Smooth muscle cell of the umbilical artery (primary cell): ENCODE measurements at places on chromosomes 6 and 20. TPM values are rescaled to one million over a fixed set of nuclear protein-coding genes. Genes with fewer than 3 reads are reported as not detected.

Gene HCK
- not detected in 2 replicates for total RNA-seq

Gene PKIB
- total RNA-seq: 1.6 and 5.9 TPM in 2 replicates

Gene SIM1
- not detected in 2 replicates for total RNA-seq

Gene KCNK16
- not detected in 2 replicates for total RNA-seq

Gene PI16
- total RNA-seq: 0.23 and 0.59 TPM in 2 replicates

Gene NKX2-2
- not detected in 2 replicates for total RNA-seq

Gene ZNF391
- 1.8 and 2.4 TPM in 2 replicates for total RNA-seq

Gene SMIM13
- 16.4 and 19.3 TPM in 2 replicates for total RNA-seq

Gene RIOK1
- 13.4 and 18.1 TPM in 2 replicates for total RNA-seq

Gene CDC5L
- 18.7 and 23.6 TPM in 2 replicates for total RNA-seq

Gene EFHC1
- total RNA-seq: 16.7 and 19.0 TPM in 2 replicates

Gene MAD2L1BP
- 33.4 and 38.6 TPM in 2 replicates for total RNA-seq

Gene MAFB
- total RNA-seq: 0.14 and 0.30 TPM in 2 replicates

Gene SLC16A10
- 0.05 and 0.30 TPM in 2 replicates for total RNA-seq

Gene ULBP3
- 4.5 and 16.6 TPM in 2 replicates for total RNA-seq

Gene EPHA7
- under 0.01 and 1.1 TPM in 2 replicates for total RNA-seq

Gene HLA-DRA
- not detected in 2 replicates for total RNA-seq

Gene TFAP2C
- total RNA-seq: not detected in 2 replicates

Gene DYNLT2
- 0.83 and 1.2 TPM in 2 replicates for total RNA-seq

Gene UBE2J1
- 35.9 and 41.0 TPM in 2 replicates for total RNA-seq

Gene CALHM5
- 6.1 and 15.1 TPM in 2 replicates for total RNA-seq

Gene MMP24
- total RNA-seq: 0.89 and 1.0 TPM in 2 replicates

Gene MOXD1
- total RNA-seq: 62.4 and 118 TPM in 2 replicates

Gene FERMT1
- 3.0 and 10.9 TPM in 2 replicates for total RNA-seq

Gene DOK5
- total RNA-seq: 17.2 and 19.8 TPM in 2 replicates

Gene SNAP91
- 0.05 and 0.30 TPM in 2 replicates for total RNA-seq

Gene PGC
- total RNA-seq: not detected in 2 replicates

Gene MYB
- total RNA-seq: 0.89 and 4.0 TPM in 2 replicates

Gene PRL
- not detected in 2 replicates for total RNA-seq

Gene NFATC2
- 0.59 and 1.1 TPM in 2 replicates for total RNA-seq

Gene BTNL2
- not detected in 2 replicates for total RNA-seq

Gene ACTR5
- total RNA-seq: 5.0 and 7.0 TPM in 2 replicates

Gene ALDH5A1
- 0.59 and 0.69 TPM in 2 replicates for total RNA-seq

Gene EDN3
- not detected in 2 replicates for total RNA-seq

Gene TOX2
- total RNA-seq: 2.1 and 2.2 TPM in 2 replicates

Gene MRAP2
- total RNA-seq: 0.23 and 0.59 TPM in 2 replicates

Gene SOBP
- 4.2 and 4.8 TPM in 2 replicates for total RNA-seq

Gene TRIM40
- not detected in 2 replicates for total RNA-seq

Gene LEMD2
- 54.9 and 58.3 TPM in 2 replicates for total RNA-seq

Gene CST5
- not detected in 2 replicates for total RNA-seq

Gene TXLNB
- 0.05 TPM in 1 of 2 replicates, not detected in the other for total RNA-seq

Gene ADISSP
- 10.4 and 27.8 TPM in 2 replicates for total RNA-seq

Gene RCAN2
- 0.05 TPM in 1 of 2 replicates, not detected in the other for total RNA-seq

Gene SMIM29
- 28.6 and 36.2 TPM in 2 replicates for total RNA-seq

Gene PI3
- total RNA-seq: not detected in 2 replicates

Gene OXT
- not detected in 2 replicates for total RNA-seq

Gene MDFI
- 0.83 and 7.4 TPM in 2 replicates for total RNA-seq

Gene SLC17A4
- not detected in 2 replicates for total RNA-seq

Gene HLA-DMB
- total RNA-seq: not detected in 2 replicates

Gene KHDC1
- total RNA-seq: 3.0 and 3.3 TPM in 2 replicates

Gene HLA-E
- 216 and 227 TPM in 2 replicates for total RNA-seq

Gene PCSK2
- not detected in 2 replicates for total RNA-seq

Gene MYH7B
- 0.05 TPM in 1 of 2 replicates, not detected in the other for total RNA-seq

Gene SNPH
- 11.6 and 13.5 TPM in 2 replicates for total RNA-seq

Gene SULF2
- 21.5 and 34.4 TPM in 2 replicates for total RNA-seq
